ENCODE measurements at places on chromosomes 7 and 10. TPM values are rescaled to one million over a fixed set of nuclear protein-coding genes. Genes with fewer than 3 reads are reported as not detected.

DNA sequence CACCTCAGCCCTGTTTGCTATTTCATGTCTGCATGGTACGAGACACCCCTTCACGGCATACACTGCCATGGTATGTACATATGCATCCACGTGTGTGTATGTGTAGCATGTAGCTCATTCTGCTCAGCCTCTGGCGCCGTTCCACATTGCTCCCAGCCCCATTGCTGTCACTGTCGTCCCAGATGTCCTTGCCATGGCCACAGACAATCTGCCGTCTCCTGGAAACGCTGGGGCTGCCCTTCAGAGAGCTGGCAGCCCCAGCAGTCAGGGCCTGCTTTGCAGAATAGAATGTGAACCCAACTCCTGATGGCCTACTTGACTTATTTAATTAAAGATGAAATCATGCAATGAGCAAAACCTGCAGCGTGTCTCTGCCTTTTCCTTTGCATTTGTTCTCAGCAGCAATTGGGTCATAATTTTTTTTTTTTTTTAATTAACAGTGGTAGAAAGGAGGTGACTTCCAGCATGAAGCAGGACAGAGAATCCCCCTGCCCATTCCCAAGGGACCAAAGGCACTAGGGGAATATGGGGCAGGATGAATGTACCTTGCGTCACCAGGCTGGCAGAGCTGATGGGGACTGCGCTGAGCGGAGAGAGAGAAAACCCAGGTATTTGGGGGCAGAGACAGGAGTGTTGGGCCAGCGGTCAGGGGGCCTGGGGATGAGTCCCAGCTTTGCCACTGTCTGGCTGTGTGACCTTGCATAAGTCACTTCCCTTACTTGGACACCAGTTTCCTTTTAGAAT is 49.2 kb downstream of the CHST3 start:
- no peak for DNase-seq

The TLX1 gene
- total RNA-seq: not detected

DNA sequence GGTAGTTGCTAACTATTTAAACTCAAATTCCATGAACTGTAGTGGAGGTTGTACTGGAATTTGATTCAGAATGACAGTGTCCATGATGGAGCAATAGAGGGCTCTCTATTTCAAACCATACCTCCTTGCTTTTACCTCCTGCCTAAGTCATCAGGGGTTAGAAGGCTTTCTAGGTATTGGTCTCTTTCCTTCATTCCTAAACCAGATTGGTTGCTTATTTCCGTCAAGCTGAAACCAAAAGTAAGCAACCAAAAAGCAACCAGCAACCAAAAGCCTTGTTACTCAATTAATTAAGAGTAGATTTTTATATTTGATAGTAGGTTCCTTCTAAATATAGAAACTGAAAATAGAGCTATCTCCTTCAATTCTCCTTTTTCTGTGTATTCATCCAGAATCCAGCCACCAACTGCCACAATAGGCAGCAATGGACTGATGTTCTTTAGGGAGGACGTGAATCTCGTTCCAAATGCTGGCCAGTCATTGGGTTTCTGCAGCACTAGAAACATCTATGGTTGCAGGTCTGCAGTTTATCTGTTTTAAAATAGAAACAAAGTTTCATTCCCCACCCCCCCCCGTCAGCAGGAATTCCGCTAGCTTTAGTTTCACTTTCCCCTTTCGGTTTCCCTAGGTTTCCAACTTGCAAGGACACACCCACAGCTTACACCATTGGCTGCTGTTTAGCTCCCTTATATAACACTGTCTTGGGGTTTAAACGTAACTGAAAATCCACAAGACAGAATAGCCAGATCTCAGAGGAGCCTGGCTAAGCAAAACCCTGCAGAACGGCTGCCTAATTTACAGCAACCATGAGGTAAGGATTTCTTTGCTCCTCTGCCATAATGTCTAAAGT is at the start of gene IFIT1:
Gene IFIT1, plus strand, starts transcription at position 717 of the 850 bp plus-strand sequence. Its CDS starts 90 bp downstream, at position 807.
- DNase-seq: no peak

The SSBP1 gene
- 122 TPM for total RNA-seq

GRCh38 chr10:44854693-44855350 is 56.3 kb upstream of the TMEM72 start:
- no peak for DNase-seq

The FAM180A gene
- not detected for total RNA-seq

The SH2B2 gene
- 32.1 TPM for total RNA-seq

- no peak for DNase-seq
These were observed 48.3 kb upstream of the RPA3 start for GRCh38 chr7:7766671-7767070.

DNA sequence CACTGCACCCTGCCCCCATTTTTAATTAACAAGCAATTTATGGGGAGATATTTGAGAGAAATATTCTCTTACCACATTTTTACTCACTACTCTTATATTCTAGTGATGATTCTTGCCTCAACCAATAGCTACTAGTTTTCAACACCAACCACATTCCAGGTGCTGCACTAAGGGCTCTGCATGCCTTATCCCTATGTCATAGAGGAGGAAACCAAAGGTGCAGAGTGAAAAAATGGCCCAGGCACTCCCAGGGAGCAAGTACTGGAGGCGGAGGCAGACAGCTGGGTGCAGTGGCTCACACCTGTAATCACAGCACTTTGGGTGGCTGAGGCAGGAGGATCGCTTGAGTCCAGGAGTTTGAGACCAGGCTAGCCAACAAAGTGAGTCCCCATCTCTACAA is 35.5 kb upstream of the TPST1 start:
- DNase-seq: no peak

The ZNF511 gene
- total RNA-seq: 58.2 TPM

DNA sequence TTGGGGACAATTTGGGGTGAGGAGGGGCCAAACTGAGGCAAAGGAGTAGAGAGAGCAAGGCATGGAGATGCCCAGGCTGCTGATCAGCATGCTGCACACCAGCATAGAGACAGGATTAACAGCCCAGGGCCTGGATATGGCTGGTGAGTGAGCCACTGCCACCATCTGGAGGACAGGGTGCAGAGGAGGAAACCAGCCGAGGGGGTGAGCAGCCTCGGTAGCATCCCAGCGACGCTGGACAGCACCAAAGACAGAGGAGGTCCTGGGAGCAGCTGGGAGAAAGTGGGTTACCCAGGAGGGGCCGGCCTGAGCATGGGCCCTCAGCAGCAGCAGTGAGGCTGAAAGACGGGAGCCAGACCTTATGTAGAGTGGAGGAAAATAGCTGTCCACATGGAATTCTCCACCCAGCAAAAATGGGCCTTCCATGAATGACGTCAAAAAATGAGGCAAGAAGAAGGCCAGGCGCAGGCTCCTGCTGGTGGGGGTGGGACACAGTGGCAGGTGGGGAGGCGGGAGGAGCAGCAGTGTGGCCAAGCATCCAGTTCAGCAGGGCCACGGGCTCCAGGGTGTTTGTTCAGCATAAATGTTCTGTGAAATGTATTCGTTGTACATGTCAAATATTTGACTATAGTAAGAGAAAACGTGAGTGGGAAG is 16.7 kb downstream of the RET start:
- no peak for DNase-seq
